ENCODE measurements at places on chromosomes 16 and 17.

DNA sequence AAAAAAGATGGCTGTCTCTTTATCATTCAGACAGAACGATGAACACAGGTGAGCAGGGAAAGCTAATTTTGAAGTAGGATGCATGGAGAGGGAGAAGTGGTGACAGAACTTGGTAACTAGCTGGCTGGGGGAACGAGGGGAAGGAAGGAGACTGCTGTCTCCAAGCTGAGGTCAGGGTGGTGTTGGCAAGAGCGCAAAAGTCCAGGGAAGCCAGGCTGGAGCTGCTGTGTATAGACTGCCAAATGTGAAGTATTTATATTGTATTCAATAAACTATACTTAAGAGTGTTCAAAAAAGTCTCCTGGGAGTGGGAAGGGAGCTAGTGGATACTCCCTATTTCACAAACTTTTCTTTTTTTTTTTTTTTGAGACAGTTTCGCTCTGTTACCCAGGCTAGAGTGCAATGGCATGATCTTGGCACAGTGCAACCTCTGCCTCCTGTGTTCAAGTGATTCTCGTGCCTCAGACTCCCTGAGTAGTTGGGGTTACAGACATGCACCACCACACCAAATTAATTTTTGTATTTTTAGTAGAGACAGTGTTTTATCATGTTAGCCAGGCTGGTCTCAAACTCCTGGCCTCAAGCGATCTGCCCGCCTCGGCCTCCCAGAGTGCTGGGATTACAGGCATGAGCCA is 8.2 kb downstream of the TMEM106A start:
- no peak for DNase-seq

- DNase-seq = no peak
Observed at GRCh38 chr16:4370570-4371356, 885 bp upstream of the VASN start.

GRCh38 chr17:81509207-81509971 is 3.2 kb downstream of the ACTG1 start:
- no peak for DNase-seq

- DNase-seq = no peak
Observed at GRCh38 chr17:28702026-28702751, 9.5 kb downstream of the PROCA1 start.

- no peak for DNase-seq
Observed at GRCh38 chr17:76088868-76089576, 10.0 kb downstream of the ZACN start.

DNA sequence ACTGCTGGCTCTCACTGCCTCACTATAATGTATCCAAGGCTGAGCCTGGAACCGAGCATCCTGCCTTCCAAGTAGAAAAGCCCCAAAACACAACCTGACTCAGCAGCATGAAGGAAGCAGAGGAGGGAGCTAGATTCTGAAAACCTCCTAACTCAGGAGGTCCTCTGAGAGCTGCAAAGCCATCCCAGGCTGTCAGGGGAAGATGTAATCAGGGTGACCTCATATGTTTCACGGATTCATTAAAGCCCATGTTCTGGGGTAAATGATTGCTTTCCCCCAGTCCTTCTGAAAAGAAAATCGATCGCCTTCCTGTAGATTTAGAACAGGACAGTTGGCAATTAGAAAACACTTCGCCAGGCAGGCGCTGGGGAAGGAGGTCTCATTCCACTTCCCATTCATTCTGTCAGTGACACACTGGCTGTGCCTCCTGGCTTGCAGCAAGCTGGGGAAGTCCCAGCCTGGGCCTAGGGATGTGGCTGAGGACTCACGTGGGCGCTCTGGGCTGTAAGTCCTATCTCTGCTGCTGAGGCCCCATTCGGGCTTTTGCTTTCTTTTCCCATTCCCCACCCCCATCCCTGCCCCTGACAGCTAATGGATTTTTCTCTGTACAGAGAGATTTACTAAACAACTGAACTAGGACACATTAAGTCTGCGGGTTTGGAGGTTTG is 75.7 kb upstream of the TMEM132E start:
- no peak for DNase-seq

DNA sequence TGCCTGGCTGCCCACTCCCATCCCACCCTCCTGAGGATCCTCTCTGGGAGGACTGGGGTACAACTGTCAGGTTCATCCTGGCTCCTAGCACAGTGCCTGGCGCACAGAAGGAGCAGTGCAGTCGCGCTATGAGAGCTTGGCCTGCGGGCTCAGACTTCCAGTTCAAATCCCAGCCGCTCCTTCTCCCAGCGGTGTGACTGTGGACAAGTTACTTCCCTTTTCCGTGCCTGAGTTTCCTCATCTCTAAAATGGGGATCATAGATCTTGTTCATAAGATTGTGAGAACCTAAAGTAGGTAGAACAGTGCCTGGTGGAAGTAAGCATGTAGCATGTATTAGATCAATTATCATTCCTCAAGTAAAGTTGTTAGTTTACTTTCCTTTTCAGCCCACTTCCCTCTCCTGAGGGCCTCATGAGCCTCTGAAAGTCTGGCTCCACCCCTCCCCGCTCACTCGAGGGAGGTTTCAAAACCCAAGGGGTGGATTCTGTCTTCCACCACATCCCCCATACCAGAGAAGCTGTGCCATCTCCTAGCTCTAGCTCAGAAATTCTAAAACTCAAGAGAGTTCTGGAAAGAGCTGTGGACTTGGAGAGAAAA is 19.9 kb upstream of the COL1A1 start:
- no peak for DNase-seq

GRCh38 chr17:82821554-82821953 is 18.3 kb downstream of the ZNF750 start:
- DNase-seq = no peak

GRCh38 chr16:59259074-59259949 is 525.2 kb upstream of the GOT2 start:
- no peak for DNase-seq

GRCh38 chr16:85673529-85674417 is 15.0 kb downstream of the GINS2 start:
- no peak for DNase-seq

DNA sequence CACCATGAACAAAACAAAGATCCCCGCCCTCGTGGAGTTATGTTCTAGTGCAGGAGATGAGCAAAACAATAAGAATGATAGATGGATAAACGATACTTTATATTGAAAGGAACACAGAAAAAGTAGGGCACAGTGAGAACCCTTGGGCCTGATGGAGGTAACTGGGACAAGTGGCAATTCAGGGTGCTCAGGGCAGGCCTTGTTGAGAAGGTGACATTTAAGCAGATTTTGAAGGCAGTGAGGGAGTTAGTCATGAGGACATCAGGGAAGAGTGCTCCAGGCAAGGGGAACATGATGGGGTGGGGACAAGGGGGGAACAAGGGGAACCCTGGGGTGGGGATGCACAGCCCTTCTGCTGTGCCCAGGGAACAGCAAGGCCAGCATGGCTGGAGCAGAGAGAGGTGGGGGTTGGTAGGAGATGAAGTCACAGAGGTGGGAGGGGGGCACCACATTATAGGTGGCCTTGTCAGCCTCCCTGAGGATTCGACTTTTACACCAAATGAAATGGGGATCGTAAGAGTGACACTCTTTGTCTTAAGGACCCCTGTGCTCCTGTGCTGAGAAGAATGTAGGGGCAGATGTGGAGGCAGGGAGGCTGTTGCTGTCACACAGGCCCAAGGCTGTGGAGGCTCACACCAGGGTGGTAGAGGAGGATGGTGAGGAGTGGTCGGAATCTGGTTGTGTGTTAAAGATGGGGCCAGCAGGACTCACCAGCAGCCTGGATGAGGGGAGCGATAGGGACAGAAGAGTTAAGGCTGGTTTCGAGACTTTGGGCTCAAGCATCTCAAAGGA is 9.2 kb upstream of the PRM1 start:
- no peak for DNase-seq

DNA sequence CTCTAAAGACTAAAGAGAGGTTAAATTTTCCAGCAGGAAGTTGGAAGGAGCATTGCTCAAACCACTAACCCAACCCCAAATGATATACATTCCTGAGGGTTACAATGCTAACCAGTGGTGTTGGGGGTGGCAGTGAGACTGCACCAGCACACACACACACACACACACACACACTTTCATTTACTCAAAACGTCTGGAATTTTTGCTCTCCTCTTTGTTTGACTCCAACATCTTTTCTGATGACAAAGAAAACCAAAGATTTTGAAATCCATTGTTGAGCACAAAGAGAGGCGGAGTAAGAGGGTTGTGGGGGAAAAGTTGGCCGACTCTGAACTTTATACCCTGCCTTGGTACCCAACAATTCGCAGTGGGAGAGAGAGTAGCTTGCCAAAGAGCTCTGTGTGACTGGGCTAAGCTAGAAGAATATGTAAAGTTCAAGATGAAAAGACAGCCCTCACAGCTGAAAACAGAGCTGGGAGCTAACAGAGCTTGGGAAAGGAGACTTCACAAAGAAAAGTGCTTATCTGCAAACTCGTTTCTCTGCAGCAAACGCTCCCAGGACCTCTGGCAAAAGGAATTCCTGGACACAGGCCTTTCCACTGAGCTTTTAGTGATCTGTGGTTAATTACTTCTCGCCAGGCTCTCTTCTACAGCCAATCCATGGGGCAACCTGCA is 426.0 kb upstream of the CDH11 start:
- DNase-seq = no peak

DNA sequence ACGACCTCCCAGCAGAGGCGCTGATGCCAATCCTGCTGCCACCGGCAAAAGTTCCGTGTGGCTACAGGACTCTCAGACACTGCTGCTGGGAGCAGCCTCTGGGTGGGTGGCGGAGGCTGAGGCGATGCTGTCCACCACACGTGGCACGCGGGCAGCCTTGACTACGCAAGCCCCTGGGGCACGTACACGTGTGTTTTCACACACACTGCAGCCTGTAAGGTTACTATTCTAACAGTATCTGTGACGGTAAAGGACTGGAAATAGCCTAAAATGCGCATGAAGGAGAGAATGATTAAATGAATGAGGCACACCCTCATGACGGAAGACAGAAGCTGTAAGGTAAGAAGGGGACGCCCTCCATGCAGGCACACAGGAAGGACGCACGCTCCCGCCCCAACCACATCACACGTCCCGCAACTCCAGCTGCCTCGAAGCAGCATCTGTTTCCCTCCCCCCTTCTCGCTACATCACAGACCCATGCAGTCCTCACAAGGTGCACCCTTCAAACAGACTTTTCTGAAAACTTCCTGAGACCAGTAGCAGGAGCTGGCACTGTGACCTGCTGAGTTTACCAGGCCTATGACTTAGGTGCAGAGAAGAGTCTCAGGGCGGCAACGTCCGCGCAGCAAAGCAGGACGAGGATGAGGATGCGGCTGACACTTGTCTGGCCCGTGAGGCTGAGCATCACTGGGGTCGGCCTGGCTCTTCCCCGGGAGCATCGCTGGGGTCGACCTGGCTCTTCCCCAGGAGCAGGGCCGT is 28.7 kb upstream of the FASN start:
- DNase-seq = peak; percentile 66

DNA sequence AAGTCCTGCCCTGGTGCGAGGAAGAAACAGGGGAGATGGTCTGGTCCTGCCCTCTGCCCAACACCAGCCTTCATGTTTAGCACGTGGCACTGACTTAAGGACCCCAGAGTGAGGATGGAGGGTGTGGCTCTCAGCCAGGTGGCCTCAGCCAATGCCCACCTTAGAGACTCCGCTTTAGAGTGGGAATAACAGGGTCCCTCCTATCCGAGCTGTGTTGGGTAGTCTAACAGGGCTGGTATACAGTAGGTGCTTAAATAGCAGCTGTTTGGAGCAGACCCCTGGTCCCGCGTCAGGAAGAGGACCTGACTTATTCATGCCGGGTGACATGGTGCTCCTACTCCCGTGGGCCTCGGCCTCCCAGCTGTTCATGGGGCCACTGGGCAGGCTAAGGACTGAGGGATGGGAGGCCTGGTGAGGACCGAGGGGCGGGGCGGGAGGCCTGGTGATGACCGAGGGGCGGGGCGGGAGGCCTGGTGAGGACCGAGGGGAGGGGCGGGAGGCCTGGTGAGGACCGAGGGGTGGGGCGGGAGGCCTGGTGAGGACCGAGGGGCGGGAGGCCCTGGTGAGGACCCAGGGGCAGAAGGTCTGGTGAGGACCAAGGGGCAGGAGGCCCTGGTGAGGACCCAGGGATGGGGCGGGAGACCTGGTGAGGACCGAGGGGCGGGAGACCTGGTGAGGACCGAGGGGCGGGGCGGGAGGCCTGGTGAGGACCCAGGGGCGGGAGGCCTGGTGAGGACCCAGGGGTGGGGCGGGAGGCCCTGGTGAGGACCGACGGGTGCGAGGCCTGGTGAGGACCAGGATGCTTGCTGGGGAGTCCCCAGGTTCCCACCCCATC is 7.6 kb downstream of the ZFPM1 start:
- no peak for DNase-seq

GRCh38 chr16:66946974-66947301 is 11.6 kb downstream of the CES2 start:
- no peak for DNase-seq

GRCh38 chr17:28169621-28170349 is 127.3 kb downstream of the NLK start:
- DNase-seq = no peak

- no peak for DNase-seq
Observed at GRCh38 chr17:50218771-50219315, 17.4 kb upstream of the COL1A1 start.

- DNase-seq = no peak
Observed at GRCh38 chr17:42835732-42836131, 2.5 kb downstream of the PSME3 start.

GRCh38 chr17:36609498-36609862 is 8.1 kb downstream of the MRM1 start:
- DNase-seq = no peak

DNA sequence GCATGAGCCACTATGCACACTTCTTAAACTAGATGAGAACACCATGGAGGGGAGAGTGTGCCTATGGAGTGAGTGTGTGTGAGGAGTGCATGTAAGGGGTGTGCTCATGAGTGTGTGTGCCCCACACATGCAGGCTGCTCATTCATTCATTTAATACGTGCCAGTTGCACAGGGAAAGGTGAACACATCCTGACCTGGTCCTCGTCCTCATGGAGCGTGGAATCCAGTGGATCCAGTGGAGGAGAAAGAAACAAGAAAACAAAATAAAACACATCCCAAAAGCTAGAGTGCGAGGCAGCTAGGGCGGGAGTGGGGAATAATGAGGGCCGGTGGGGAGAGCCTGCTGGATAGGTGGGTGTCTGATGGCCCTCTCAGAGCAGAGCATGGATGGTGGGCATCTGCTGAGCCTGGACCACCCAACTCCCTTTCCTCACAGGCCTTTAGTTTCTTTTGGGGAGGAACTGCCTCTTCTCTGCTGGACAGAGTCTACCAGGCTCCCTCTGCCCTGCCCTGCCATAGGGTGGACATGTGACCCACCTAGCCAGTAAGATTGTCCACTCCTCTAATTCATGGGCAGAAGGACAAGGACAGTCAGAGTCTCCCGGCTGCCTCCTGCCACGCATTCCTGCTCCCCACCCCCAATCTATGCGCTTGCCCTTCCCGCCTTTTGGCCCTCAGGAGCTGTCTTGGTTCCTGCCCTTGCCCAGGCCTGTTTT is 204.3 kb downstream of the RAB11FIP4 start:
- no peak for DNase-seq

- no peak for DNase-seq
Observed at GRCh38 chr17:29019475-29020181, 13.8 kb upstream of the SEZ6 start.

- DNase-seq = no peak
Observed at GRCh38 chr17:16037636-16038035, 38.0 kb downstream of the TTC19 start.

- peak; percentile 27 for DNase-seq
Observed at GRCh38 chr17:50117202-50118051, 12.5 kb downstream of the SAMD14 start.

Data from stimulated activated CD4-positive, alpha-beta T cell treated with anti-CD3 and anti-CD28 coated beads, Interleukin-1b, Interleukin-23, amount 100 ng/mL, for 1 hour (primary cell).